Activated CD8-positive, alpha-beta memory T cell treated with anti-CD3 and anti-CD28 coated beads for 48 hours (primary cell): ENCODE measurements at places on chromosomes 16 and 17.
A peak's percentile ranks its signal among the peaks of the same experiment; 100 is the strongest.

DNA sequence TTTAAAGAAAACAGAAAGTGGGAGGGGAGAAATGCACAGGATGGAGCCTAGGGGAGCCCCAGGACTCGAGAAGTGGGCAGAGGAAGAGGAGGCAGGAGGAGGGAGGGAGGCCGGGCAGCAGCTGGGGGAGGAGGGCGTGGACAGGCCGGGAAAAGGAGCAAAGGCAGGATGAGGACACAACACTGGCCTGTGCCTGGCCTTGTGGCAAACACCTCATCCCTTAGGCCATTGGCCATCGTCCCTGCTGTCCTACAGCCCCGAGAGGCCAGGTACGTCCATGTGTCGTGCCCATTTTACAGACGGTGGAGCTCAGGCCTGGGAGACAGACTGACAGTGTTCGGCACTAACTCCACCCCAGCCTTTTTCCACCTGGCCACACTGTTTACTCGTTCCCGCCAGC is 15.9 kb downstream of the JPH3 start:
- DNase-seq, result no peak

- DNase-seq, result no peak
Measured at GRCh38 chr17:45732926-45733505, 51.1 kb upstream of the CRHR1 start.

DNA sequence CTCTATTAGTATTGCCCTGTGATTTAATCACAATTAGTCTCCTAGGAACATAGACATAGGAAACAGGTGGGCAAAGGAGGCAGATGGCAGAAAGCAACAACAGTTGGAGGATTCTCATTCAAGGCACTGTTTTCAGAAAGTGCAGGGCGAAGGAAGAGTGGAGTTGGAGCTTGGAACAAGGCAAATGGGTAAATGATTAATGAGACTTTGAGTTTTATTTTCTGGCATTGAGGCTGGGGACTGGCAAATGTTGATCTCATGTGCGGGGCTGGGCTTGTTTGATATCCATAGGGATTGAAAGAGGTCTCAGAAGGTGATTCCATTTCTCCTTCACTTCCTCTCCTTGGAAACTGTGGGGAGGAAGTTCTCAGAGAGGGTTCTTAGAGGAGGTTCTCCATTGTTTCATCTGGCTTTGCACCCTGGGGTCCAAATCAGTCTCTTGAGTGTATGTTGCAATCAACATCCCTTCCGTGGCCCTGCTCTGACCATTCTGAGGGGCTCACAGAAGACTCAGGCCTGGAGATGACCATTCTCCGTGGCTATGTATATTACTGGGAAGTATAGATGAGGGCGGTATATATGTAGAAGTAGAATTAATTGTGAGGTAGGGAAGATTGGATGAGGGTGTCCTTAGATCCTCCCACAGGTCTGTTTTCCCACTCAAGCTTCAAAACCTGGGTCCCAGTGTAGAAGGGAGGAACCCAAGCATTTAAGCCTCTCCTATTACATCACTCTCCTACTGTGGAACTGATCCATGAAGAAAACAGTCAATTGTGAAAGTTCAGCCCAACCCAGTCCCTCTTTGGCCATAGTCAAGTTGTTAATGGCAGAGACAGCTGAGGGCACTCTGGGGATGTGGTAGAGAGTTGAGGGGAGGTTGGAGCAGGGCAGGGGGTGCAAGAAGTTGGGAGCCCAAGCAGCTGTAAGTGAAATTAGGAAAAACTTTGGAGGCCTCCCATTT is 36.5 kb upstream of the SRSF1 start:
- DNase-seq, result no peak

- DNase-seq, result no peak
Measured at GRCh38 chr16:57153841-57154240, 32.0 kb downstream of the PSME3IP1 start.

DNA sequence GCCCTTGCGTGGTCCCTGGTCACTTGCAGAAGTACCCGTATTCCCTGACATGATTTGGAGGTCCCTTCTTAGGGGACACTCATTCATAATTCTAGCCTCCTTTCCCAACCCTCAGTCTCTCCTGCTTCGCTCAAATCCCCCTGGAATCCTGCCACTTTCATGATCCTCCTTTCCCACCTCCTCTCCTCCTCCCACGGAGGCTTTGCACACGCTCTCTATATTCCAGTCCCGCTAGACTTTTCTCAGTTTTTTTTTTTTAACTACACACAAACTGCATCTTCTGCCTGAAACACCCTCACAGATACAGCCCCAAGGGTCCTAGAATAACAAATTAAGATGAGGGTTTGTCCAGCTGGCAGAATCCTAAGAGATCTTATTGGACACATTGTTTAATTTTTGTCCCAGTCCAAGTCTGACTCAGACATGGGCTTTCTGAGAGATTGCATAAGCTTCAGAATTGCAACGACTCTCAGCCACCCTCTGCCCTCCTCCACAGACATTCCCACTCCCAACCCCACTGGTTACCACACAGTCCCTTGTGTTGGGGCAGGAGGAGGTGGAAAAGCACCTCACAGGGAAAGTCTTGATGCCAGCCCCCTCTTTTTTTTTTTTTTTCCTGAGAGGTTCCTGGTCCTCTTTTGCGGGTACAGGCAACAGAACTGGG is 739.5 kb upstream of the EEF2KMT start:
- no peak for DNase-seq

DNA sequence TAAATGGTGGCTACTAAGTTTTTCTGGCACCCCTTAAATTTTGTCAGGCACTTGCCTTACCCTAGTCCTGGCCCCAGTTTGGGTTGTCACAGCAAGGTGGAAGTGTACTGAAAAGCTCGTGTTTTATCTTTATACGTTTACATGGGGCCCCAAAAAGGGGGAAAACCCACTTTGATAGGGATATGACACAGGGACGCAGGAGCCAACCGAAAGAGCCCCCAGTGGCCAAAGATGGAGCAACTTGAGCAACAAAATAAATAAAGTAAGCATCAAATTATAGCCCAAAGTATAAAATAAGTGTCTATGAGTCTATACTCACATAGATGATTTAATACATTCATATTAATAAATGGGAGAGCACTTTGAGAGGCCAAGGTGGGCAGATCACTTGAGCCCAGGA is 5.0 kb upstream of the CETP start:
- DNase-seq, result no peak

DNA sequence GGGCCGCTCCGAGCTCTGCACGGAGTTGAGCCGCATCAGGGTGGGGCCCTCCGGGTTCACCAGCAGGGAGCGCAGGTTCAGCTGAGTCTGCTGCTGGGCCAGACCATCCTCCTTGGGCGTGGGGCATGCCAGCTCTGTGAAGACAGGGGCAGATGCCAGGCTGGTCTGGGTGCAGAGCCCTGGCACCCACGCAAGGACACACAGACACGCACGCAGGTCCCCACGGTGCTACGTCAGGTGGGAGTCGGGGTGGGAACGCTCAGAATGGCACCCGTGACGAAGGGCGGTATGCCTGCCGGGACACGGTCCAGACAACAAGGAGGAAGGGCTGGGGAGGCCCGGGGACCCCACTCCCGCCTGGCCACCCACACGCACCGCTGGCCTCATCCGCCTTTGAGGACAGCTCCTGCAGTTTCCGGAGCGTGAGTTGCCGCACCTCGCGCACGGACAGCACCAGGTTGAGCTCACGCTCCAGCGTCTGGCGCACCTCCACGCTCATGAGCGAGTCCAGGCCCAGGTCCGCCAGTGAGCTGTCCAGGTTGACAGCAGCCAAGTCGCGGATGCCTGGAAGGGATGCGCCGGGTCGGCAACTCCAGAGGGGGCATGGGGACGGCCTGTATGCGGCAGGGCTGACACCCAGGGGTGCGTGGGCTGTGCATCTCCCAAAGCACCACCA is 15.3 kb upstream of the DUS1L start:
- no peak for DNase-seq

GRCh38 chr17:5437721-5438317 is 1.1 kb downstream of the C1QBP start:
- DNase-seq, result no peak

- DNase-seq, result peak; percentile 40
Measured at GRCh38 chr16:21708533-21709115, 44.9 kb downstream of the OTOA start.

GRCh38 chr17:18141210-18141803 is 32.8 kb downstream of the MYO15A start:
- DNase-seq, result no peak

GRCh38 chr16:82133798-82134197 is 36.2 kb downstream of the MPHOSPH6 start:
- DNase-seq, result no peak

DNA sequence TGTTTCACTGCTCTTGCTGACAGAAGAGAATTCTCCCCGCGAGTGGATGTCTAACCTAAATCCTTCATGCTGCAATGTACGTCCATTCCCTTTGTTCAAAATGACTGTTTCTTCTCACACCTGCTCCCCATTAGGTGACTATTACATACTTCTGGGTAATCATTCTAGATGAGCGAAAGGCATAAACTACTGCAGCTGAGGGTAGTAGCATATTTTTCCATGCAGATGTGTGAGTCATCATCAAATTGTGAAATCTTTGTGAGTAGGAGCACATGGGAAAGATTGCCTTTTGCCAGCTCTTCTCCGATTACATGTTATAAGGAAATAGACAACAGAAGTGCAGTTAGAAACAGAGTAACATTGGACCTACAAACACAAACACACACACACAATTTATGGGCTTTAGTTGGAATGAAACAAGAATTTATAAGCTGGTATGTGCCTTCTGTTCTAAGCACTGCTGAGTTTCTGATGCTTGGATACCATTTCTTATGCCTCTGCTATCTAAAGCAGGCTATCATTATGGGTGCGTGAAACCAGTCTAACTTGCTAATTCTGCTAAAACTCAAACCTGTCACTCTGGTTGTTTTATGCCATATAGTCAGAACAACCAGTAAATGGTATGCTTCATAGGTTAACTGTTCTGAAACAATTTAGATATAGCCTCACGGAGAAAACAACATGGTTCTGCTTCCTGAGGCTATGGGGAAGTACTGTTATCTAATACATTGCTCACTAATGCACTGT is 346.9 kb upstream of the PSMD7 start:
- DNase-seq, result no peak

DNA sequence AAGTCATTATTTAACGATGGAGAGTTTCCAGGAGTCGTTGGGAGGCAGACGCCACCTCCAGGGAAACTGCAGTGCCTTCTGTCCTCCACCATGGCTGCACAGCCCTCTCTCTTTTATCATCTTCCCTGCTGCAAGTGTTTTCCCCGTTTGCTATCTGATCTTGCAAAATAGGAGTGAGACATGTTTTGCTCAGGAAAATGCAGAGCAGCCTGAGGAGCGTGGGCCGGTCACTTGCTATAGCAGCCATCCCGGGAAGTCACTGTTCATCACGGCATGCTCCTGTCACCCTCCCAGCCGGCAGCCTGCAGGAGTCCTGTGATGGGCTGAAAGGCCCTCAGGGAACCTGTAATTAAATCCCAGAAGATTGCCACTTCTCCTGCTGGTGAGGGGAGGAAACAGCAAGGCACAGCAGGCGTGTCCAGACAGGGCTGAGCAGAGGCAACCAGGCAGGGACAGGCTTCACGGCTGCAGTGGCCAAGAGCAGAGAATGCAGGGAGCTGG is 143.1 kb downstream of the GSG1L start:
- no peak for DNase-seq

DNA sequence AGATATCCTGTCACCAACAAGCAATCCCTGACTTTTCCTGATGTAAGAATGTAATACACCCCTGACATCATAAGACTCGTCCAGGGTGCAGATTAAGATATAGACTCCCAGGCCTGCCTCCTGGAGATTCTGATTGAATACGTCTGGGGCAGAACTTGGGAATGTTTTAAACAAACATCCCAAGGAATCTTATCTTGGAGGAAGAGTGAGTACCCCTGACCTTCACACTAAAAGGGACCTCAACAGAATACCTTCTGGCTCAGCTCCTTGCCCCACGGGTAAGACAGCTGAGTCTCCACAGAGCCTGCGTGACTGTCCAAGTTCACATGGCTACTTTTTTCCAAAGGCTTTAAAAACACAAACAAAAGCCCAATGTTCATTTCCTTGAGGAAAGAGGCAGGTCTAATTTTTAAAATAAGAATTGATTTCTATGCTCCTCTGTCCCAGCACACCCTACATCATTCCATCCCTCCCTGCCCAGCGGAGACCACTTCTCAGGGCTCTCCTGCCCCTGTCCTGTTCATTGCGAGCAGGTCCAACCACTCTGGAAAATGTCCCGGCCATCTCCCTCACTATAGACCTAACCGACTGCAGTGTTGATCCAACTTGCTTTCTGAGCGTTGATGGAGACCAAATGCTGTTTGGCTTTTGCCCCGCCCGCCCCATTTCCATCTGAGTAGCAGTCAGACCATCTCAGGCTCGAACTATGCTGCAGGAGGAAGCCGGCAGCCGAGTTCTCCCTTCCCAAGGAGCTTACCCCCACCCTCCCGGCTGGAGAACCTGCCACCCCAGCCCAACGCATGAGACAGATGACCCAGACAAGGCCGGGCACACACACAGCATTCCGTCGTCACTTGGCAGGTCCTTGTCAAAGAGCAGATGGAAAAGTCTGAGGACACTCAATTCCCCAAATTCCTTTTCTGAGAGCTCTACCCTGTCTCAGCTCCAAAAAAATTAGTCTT is 44.1 kb upstream of the MYH10 start:
- no peak for DNase-seq

DNA sequence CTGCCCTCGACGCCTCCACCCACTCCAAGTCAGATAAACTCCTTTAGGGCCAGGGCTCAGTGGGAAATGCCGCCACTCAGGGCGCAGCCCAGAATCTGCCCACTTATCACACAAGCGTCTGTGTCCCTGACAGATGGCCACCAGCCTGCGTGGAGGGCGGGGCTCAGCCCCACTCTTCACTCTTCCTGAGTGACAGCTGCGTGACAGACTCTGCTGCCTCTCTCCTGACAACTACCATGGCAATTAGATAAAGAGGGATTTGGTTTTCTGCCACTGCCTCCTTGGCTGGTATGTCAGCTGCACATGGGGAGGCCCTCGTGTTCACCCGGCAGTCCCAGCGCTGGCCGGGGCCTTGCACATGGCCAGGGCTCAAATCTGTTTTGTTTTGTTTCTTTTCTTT is 96.2 kb downstream of the RTN4RL1 start:
- DNase-seq, result no peak

DNA sequence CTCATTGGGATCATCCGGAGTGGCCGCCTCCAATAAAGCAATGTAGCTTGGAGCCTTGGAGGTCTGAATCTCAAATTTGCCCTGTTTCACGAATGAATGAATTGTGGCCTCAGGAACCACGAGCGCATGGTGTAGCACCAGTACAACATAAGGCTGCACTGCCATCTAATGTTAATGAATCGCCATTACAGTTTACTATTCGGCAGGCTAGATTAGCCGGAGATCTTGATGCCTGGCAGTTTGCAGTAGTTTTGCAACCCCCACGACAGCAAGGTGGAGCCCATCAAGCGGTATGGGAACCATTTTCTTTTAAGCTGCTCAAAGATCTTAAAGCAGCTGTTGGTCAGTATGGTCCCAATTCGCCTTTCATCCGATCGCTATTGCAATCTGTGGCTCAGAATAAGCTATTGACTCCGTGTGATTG is 18.8 kb downstream of the ALOX15B start:
- no peak for DNase-seq

- no peak for DNase-seq
Measured at GRCh38 chr16:68972013-68972412, 128.7 kb downstream of the TANGO6 start.

DNA sequence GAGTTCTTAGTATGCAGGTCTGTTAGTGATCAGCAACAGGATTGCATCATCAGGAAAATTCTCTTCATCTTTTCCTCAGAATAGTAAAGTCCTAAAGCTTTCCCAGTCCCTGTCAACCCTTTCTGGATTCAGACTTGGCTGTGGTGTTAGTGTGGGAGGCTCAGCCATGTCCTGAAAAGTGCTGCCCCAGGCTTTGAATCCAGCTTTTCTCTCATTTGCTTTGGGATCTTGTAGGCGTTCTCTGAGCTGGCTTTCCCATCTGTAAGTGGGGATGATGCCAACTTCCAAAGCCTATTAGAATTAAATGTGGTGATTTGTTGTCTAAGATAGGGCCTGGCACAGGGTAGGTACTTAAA is 3.0 kb downstream of the ALKBH5 start:
- DNase-seq, result no peak
